ENCODE measurements at places on chromosomes 3 and 15.

DNA sequence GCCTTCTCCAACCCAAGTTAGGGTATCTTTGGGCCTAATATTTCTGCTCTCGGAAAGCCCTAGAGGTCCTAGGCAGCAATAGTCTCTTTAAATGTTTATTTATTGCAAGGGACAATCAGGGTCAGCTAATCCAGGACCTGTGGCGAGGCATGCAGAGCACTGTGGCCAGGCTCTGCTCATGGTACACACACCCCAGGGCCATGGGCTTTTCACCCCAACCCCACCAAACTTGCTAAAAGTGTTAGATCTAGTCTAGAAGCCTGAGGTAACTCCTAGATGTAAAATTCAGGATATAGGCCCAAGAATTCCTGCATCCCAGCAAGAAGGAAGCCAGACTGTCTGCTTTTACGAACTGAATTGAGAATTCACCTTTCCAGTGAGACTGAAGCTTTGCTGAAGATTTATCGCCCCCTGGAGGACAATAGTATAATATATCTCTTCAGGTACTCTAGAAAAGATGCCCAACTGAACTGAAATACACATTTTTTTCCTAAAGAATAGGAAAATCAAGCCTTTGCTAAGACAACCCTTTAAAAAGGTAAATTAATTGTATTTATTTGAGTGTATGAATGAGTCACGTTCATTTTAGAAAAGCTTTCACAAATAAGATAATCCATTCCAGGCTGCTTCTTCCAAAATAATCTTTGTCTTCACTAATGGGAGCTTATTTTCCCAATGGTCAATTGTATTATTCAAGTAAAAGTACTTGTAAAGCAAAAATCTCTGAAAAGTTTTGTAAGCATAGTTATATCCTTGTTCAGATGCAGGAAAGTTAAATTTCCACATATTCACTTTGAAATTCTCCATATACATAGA lies 89.8 kb downstream of the LRRC3B start:
- peak; percentile 89 for DNase-seq

- DNase-seq: no peak
Observed at GRCh38 chr3:48296699-48297098, 36.8 kb downstream of the SPINK8 start.

GRCh38 chr3:87270908-87271700 lies 5.3 kb downstream of the POU1F1 start:
- no peak for DNase-seq

DNA sequence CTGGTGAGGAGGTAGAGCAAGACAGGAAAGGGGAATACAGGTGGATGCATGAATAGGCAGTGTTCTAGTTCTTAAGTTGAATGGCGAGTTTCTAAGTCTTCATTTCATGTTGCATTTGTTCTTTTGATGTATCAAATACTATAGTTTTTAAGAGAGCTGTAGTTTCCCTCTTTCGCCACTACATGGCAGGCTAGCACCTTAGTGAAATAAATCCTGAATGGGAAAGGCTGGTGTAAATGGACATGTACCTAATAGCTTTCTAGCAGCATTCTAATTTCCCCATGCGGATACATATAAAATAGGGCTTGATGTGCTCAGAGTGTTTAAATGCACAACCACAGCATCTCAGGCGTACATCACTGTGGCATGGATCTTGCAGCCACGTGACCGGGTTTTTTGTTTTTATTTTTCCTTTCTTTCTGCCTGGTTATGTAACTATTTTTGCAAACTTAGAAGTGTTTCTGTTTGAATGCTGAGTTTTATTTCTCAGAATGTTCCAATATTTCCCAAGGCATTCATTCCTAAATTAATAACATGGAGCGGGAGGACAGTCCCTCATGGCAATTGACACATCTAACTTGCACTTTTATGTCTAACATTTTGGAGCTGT lies 23.5 kb upstream of the CLN6 start:
- DNase-seq: peak; percentile 88

DNA sequence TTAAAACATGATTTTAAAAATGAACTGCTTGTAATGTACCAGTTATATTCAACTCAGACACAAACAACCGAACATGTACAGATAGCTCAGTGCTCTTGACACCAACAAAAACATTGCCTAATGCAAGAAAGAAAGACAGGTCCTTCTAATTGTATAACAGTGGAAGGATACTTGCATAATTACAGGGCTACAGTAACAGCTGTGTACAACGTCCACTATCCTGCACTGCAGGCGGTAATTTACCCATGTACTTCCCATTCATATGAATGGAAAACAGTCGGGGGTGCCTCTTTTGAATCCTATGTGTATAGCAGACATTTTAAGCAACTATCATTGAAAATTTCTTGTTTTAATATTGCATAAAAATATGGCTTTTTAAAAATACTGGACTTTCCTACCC lies 41.1 kb upstream of the PLSCR5 start:
- no peak for DNase-seq

- no peak for DNase-seq
Observed at GRCh38 chr3:130517602-130518001, 625 bp downstream of the COL6A6 start.

GRCh38 chr15:51331141-51331540 lies 7.3 kb downstream of the CYP19A1 start:
- DNase-seq: no peak

DNA sequence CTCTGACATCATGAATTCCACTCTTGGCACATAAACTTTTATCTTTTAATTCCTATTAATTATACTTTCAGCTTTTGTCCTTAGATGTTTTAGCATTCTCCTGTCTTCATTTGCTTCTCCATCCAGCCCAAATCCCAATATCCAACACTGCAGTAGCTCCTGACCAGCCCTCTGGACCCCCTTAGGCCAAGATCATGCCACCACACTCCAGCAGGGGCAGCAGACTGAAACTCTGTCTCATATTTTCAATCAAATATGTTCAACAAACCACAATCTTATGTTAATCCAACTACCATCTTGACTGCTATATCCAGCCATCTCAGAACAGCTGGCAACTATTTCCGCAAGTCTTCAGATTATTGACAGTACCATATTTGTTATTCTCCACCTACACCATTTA lies 315.8 kb upstream of the ROBO2 start:
- DNase-seq: no peak

- no peak for DNase-seq
Observed at GRCh38 chr15:63240109-63240508, 37.3 kb upstream of the APH1B start.

- no peak for DNase-seq
Observed at GRCh38 chr15:74402873-74403587, 30.7 kb downstream of the SEMA7A start.

- no peak for DNase-seq
Observed at GRCh38 chr3:20811006-20811405, 625.0 kb upstream of the SGO1 start.

GRCh38 chr3:54818486-54818885 lies 109.4 kb downstream of the LRTM1 start:
- no peak for DNase-seq

GRCh38 chr3:49174397-49174985 lies 3.1 kb downstream of the KLHDC8B start:
- DNase-seq: no peak

GRCh38 chr3:31485196-31485595 lies 47.5 kb upstream of the STT3B start:
- no peak for DNase-seq

- DNase-seq: no peak
Observed at GRCh38 chr15:63933522-63933921, 99.8 kb upstream of the HERC1 start.

- DNase-seq: no peak
Observed at GRCh38 chr3:30180310-30181177, 425.9 kb upstream of the TGFBR2 start.

DNA sequence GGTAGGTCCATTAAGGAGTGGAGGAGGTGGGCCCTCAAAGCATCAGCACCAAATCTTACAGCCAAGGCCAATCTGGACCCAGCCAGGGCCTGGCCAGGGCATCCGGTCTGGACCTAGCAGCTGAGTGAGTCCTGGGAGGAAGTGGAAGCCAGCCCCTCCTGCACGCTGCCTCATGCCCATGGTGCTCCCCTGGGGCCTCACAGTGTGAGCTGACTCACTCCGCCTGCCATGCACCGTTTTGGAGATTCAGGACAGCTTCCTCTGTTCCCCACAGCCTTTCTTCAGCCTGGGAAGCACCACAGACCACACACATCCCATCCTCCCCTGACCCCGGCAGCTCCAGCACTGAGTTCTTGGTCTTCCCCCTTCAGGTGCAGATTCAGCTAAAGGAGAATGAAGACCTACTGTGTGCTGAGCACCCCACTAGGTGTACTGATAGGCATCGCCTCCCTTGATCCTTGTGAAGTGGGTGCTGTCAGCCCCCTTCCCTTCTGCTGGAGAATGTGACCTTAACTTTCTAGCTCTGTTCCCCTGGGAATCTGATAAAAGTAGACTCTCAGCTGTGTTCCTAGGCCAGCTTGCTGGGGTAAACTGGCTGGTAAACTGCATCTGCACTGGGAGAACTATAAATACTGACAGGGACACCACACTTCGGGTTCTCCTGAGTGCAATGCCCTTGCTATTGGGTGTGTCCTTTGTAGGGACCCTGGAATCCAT lies 36.8 kb upstream of the SEC13 start:
- no peak for DNase-seq

DNA sequence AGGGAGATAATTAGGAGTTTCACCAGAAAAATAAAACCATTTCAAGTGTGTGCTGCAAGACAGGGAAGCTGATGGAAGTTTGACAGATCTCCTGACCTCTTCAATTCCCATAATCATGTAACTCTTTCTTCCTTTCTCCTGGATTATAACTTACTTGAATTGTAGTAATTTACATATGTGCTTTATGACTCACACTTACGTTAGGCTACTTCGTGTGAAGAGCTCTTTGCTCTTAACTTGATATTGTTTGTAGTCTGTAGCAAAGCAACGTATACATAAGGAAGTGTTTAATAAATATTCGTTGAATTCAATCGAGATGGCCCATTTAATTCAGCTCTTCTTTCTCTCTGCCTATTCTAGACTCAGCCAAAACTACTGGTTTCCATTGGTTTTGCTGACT lies 23.5 kb downstream of the ROBO2 start:
- no peak for DNase-seq

DNA sequence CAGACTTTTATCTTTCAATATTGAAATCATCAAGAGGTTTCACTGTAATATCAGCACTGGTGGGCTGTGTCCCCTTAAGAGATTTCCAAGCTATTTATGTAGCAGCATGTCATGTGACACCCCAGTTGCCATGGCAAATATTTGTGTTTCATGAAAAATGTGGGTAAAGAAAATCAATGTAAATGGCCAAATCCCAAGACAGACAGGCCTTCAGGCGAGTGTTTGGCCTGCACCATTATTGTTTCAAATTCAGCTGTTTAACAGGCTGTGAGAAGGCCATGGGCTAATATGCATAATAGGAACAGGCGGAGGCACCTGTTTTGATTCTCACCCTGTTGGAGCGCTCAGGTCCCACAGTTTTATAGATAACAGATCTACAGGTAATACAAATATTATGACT lies 104.2 kb downstream of the IQCH start:
- no peak for DNase-seq

DNA sequence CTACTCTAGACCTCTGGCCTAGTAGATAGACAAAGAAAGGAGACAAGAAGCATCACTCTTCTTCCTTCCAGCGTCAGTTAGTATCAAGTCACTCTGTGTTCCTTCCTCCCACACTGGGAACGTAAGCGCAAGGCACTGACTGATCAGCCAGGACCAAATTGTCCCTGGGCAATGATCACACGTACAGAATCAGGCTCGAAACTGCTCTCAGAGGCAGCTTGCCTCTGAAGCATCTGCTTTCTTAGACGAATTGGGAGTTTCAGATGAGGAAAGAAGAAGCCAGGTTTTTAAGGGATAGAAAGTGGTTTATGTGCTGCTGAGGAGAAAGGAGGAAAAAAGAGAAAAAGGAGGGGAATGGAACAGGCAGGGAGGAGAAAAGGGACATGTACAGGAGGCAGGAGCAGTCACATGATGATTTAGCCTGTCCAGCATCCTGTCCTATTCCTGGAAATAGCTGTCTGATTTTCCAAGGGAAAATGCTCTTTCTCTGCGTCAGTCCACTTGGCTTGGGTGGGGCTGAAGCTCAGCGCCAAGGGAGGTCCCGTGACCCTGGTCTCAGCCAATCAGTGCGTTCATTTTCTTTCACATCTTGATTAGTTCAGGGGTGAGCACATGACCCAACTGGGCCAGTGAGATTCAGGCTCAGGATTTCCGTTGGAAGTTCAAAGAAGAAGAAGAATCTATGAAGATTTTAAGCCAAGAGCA lies 102.0 kb upstream of the PRICKLE2 start:
- no peak for DNase-seq

GRCh38 chr3:31364188-31364587 lies 168.5 kb upstream of the STT3B start:
- DNase-seq: no peak

DNA sequence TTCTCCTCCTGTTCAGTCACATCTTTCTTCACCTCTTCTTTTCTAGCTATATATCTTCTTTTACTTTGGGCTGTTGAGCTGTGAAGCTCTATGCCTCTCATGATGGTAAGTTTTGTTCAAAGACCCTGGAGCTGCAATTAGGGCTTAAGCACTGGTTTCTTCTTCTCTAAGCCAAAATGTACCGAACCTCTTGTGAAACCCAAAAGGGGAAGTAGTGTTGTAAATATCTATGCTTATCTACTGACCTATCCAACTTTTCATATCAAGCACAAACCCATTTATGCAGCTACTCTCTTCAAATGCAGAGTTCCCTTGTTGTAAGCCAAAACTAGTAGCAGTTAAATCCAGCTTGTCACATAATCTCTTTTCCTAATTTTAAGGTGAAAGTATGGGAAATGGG lies 123.6 kb upstream of the CD96 start:
- DNase-seq: no peak

- no peak for DNase-seq
Observed at GRCh38 chr3:32172420-32172819, 66.0 kb downstream of the GPD1L start.

DNA sequence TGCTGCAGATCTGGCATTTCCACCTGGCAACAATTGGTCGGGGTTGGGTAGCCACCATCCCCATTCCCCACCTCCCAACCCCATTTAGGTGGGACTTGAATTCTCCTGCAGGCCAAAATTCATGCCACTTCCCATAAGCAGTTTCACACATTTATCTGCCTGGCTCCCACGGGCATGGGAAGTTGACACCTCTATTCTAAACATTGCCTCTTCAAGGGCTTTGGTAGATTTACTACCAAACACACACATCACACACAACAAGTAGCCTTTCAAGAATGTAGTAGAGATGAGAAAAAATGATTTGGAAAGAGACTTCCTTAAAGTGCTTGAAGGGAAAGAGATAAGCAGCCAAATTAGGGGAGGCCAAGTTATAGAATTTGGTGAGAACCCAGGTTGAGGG lies 30.9 kb downstream of the ZBTB38 start:
- no peak for DNase-seq

DNA sequence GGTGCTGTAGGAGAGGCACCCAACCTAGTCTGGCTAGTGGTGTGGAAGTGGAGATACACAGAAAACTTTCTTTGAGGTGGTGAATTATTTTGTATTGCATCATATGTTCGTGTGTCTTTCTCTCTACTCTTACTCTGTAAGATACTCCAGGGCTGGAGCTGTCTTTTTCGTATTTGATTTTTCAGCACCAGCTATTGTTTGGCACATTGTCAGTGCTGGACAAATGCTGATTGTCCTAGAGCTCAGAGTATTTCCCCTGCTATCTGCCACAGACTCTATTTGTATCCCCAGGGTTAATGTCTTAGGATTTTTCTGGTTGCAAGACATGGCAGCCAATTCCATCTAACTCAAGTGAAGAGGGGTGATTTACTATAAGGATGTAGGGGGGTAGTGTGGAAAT lies 110.5 kb downstream of the SAMMSON start:
- DNase-seq: no peak

Measured in cerebellar cortex (tissue), 1 donor.